Left forelimb (tissue), 1 donor: ENCODE measurements at places on chromosomes 2 and 18.

DNA sequence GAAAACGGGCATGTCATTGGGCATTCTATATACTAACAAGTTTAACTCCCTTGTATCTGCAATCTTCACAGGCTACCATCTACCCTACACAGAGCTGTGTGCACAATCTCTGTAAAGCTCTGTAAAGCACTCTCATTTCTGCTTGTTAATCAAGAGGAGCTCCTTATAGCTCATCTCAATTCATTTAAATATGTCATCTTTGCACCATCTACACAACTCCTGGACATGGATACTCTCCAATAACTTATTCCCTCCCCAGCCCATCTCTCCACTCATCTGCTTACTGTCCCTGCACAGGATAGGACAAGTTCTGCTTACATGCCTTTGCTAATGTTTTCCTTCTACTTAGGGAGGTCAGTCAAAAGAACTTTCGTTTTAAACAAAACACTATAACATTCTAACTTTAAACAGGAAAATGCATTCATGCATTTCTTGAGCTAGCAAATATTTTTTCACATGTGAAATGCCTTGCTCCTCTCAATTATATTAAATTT lies 61.4 kb downstream of the DPP4 start:
- DNase-seq = no peak

- no peak for DNase-seq
These were observed 431.3 kb downstream of the TSN start for GRCh38 chr2:122186761-122187222.

- DNase-seq = peak; percentile 20
These were observed 65.1 kb downstream of the LOXHD1 start for GRCh38 chr18:46591783-46592391.

GRCh38 chr2:73043276-73043675 lies 28.2 kb downstream of the SFXN5 start:
- DNase-seq = no peak

DNA sequence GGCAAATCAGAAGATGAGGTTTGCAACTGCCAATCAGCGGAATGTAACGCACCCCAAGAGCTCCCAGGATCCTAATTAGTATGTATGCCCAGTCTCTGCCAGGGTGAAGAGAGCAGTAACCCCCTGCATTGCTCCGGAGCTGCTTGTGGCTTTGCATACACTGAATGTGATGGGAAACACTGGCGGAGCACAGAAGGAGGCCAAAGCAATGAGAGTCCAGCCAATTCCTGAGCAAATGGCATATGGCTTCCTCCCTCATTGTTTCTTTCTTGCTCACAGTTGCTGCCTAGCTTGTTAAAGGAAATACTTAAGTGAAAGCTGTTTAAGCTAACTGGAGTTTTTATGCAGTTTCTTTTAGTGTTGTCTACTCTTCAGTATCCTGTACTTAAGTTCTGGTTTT lies 343.5 kb upstream of the NT5C1B start:
- no peak for DNase-seq

- no peak for DNase-seq
These were observed 41.7 kb downstream of the ST3GAL5 start for GRCh38 chr2:85847051-85847588.

- no peak for DNase-seq
These were observed 77.0 kb downstream of the VSNL1 start for GRCh38 chr2:17617516-17617915.

- no peak for DNase-seq
These were observed 1.6 kb downstream of the EPC2 start for GRCh38 chr2:148646231-148646559.
